Natural killer cell treated with Interleukin-12 subunit alpha and Interleukin-12 subunit beta and Interleukin-15 and Interleukin-18, amount 100 ng/mL, for 72 hours (primary cell): ENCODE measurements at places on chromosomes 11 and 22. TPM values are rescaled to one million over a fixed set of nuclear protein-coding genes. Genes with fewer than 3 reads are reported as not detected.

HORMAD2 gene
- not detected for total RNA-seq

GSTT2B gene
- total RNA-seq = not detected

SYT7 gene
- total RNA-seq = not detected

GRCh38 chr11:119089319-119089718, 4.6 kb downstream of the HMBS start:
- DNase-seq = no peak

HBB gene
- total RNA-seq = not detected
